CD4-positive, alpha-beta memory T cell (primary cell): ENCODE measurements at places on chromosomes 1 and 21. TPM values are rescaled to one million over a fixed set of nuclear protein-coding genes. Genes with fewer than 3 reads are reported as not detected.

CHD5 gene
- polyA plus RNA-seq, result not detected

DNA sequence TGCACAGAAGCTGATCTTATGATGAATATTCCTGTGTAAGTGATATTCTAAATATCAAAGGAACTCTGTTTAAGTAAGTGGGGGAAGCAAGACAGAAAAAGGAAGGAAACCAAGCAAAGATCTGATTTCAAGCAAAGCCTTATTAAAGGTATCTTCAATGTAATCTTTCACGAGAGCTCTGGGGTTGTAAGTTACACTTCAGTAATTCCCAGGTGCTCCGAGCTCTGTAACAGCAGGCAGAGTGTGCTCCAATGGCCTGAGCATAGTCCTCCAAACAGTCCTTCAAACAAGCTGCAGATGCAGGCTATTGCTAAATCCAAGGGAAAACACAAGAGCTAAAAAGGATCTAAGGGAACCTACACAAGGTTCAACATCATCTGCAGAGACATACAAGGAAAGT, 949.7 kb upstream of the TMPRSS15 start:
- DNase-seq, result no peak

GRCh38 chr1:243415663-243416408, 160.0 kb downstream of the SDCCAG8 start:
- no peak for DNase-seq

DNA sequence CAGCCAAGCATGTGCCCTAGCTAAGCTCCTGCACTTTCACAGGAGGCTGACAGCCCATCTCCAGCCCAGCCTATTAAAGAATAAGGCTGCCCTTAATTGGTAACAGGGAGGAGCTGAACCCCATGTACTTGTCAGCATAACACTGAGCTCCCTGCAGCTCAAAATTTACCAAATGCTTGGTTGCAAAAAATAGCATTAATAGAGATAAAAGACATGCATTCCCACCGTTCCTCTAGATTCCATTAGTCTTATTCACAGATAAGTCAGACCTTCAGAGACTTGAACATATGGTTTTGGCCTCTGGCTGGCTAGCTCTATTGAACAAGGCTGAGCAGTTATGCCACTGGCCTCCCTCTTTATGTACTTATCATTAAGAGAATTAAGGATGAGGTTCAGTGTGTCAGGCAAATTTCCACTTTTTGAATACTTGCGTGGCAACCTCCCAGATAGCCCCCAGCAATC, 29.2 kb downstream of the OLFML3 start:
- no peak for DNase-seq

- DNase-seq, result no peak
These were observed 20.7 kb upstream of the SYNJ1 start for GRCh38 chr21:32748529-32748928.
